ENCODE measurements at places on chromosomes 4 and X.

DNA sequence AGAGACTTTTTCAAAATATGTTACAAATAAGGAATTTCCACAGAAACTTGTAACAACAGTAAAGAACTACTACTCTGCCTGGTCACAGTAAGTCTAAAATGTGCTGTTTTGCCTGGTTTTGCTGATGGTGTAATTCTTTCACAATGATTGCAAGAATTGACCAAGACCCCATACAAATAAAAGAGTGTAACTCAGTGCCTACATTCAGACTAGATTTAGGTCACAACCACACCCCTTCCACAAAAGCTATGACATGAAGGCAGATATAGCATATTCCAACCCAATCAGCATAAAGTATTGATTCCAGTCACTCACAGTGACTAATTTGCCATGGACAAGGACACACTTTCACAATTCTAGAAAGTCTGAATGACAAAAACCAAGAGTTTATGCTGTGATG, 53.7 kb upstream of the TMPRSS11F start:
- DNase-seq, result no peak

- no peak for DNase-seq
These were observed 32.6 kb downstream of the ZNF185 start for GRCh38 chrX:152930516-152930915.

DNA sequence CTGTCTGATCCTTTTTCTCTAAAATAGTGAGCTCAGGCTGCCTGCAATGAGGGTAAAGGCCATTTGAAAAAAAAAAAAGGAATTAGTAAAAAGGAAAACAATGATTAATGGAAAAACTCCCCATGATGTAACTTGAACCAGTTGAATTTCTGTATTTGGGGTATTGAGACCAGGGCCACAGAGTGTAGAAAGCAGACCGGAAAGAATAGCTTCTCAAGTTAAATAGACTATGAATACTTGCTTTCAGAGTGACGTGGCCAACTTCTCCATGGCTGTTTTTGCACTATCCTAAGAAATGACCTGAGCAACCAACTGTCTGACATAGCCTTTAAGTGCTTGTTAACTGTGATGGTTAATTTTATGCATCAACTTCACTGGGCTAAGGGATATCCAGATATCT, 222.1 kb upstream of the INTU start:
- DNase-seq, result no peak

DNA sequence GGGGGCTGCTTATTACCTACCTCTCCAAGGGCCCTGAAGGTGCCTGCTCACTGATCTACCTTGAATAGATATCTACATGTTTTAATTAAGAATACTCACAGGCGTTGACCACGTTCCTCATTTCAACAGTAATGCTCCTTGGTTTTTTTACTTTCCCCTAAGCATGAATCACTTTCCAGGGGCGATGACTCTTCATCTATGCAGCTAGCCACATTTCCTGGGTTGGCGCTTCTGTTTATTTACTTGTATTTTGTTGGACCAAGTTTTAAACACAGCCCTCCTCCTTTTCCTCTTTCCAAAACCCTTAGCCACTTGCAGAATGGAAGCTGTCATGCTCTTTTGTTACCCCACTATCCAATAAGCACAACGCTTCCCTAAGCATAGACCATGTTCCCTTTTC, 50.8 kb downstream of the CBLL2 start:
- peak; percentile 29 for DNase-seq

DNA sequence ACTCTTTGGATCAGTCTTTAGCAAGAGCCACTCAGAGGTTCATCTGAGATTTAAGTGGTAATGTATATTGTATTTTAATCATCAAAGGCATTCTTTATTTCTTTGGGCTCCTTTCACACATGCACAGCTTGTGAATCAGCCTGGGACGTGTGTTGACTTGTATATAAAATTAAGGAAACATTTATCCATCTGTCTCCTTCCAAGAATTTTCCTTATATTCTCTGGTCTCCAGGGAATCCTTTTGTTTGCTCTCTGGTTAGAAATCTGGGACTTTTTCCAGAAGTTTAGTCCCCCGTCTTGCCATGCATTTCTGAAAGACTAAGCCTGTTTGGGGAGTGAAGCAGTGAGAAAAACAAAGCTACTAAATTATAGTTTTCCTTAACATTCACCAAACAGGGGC, 212.3 kb downstream of the DCAF12L2 start:
- DNase-seq, result no peak

GRCh38 chr4:19130866-19131265, 1109.3 kb upstream of the LCORL start:
- DNase-seq, result peak; percentile 6

- DNase-seq, result no peak
These were observed 29.1 kb downstream of the ARHGEF9 start for GRCh38 chrX:63755892-63756291.

- DNase-seq, result no peak
These were observed 76.1 kb downstream of the AMMECR1 start for GRCh38 chrX:110241816-110242215.

DNA sequence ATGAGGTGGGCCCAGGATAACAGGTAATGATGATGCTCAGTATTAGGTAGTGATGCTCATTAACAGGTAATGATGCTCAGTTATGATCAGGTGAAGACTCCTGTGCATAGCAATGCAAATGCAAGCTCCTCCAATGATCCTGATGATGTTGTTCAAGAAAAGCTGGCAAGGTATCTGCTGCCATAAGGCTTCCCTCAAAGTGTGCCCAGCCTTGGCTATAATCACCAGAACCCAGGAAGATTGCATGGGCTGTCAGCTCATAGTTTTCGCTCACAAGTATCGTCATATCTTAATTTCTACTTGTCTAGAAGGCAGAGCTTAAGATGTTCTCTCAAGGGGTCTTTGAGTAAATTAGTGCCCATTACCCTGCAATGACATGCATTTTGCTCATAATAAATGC, 366.2 kb upstream of the CLNK start:
- DNase-seq, result no peak

DNA sequence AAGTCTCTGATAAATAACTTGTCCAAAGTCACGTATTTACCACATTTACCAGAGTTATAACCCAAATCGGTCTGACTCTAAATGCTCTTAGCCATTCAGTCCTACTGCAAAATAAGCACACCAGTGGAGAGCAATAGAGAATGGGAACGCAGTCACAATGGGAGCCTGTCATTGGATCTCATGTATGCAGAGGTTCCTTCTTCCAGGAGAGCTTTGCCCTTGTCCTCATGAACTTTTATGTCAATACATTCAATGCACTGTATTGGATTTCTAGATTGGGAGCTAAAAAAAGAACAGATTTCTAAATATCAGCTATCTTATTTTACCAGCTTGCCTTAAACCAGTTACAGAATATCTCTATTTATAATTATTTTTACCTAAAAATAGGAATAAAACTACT, 149.1 kb upstream of the CXXC4 start:
- DNase-seq, result no peak

DNA sequence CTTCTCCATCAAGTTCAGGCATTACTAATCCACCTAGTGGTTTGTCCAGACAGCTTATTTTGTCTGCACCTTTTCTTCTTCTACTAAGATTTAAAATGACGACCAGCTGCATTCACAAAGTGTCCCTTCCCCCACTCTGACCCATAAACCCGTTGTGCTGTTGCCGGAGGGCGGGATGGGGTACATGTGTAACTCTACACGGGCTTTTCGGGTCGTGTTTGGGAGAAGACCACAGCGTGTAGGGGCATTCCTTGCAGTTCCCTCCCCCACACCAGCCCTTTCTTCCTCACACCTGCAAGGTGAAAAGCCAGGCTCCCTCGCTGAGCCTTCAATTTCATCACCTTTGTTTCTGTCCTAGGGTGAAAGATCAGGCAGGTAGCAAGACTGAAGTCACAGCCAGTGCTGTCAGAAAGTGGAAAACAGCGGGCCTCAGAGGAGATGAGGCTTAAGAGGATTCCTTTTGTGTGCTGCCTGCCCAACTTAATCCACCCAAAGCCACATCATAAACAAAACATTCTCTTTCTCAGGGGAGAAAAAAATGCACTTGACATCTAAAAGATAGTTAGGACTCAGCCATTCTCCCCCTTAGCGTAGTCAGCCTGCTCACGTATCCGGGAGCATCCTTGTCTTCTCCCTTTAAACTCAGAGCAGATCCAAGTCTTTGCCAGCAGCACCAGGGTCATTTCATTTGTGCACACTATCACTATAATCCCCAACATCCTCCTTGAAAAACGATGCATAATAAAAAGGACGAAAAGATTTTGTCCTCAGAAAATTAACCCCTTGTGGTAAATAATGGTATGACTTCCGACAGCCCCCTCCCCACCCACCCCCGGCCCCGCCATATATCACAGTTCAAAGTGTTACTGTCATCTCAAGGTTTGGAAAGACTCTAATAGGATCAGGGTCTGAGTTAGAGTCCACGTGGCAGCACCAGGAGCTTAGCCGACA, 599.0 kb downstream of the RAB28 start:
- no peak for DNase-seq
